A673 (cell line): ENCODE measurements at places on chromosomes 1 and 21. TPM values are rescaled to one million over a fixed set of nuclear protein-coding genes. Genes with fewer than 3 reads are reported as not detected.

DNA sequence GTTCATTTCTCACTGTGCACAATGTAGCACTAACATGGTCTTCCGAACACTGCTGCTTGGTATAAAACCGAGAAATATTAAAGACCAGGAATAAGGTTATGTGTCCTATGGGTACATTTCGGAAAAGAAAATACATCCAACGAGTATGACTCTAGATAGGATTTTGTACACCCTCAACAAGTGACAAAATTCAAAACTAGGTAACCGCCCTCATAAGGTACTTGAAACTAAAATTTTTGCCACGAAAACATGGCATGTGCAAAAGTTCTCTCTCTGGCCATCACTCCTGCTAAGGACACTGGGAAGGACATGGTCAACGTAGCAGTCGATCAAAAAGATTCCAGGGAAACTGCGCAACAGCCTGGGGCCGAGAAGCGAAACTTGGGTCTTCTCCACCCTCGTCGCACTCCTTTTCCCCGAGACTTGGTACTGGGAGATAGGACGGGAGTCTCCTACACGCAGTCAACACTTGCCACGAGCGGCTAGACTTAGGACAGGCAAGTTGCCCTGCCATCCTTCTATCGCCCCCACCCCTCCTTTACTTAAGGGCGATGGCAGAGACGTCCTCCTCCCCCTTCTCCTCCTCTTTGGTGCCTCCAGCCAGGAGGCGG is 338 bp upstream of the TOR1AIP1 start:
- peak; percentile 86 for DNase-seq

DNA sequence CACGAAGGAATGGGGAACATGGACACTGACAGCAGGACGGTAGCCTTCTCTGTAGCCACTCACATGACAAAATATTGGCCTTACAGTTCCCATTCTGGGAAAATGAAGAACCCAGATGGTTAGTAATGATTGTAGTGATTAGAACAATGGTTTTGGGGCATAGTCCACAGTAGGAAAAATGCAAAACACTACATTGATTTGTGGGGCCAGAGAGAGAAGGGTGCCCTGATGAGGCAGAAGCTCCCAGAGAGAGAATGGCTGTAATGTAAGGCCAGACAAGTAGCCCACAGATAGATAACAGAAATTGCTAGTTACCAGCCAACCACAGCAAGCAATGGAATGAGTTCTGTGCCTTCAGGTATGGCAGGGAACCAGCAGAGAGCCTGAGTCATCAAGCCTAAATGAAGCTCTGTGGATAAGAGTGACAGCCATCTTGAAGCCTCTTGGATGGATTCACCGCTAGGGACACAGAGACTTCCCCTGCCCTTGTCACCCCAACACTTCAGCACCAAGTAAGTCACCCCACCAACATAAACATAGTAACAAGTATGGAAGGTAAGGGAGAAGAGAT is 206.1 kb downstream of the BACH1 start:
- DNase-seq = no peak

GRCh38 chr1:155929057-155929456 is 5.2 kb downstream of the KHDC4 start:
- DNase-seq = no peak

GRCh38 chr1:151494741-151495281 is 16.4 kb upstream of the CGN start:
- peak; percentile 82 for DNase-seq

DNA sequence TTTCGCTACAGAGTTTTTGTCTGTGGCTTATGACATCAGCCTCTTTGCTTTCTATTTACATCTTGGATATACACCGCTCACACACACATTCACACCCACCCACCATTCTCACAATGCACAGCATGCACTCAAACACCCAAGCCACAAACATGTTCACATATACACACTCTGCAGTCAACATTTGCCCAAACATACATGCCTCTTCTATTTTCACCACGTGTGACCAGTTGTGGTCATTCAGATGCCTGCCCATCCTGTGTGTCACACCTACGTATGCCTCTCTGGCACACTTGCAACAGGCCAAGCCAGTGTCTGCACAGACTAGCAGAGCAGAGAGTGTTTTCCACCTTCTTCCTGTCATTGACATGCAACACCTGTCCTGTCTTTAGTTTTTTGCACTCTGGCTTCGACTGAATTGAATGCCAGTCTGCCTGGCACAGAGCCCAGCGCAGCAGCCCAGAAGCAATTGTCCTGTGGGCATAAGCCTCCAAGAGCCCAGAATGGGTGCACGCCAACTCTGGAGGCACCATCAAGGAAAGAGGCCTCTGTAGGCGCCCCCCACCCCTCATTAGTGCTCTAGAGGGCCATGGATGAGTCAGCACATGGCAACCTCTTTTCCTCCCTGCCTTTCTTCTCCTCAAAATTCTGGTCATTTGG is 37.7 kb upstream of the LRRN2 start:
- no peak for DNase-seq

GRCh38 chr1:214076708-214077065 is 88.9 kb downstream of the PROX1 start:
- DNase-seq = no peak

DNA sequence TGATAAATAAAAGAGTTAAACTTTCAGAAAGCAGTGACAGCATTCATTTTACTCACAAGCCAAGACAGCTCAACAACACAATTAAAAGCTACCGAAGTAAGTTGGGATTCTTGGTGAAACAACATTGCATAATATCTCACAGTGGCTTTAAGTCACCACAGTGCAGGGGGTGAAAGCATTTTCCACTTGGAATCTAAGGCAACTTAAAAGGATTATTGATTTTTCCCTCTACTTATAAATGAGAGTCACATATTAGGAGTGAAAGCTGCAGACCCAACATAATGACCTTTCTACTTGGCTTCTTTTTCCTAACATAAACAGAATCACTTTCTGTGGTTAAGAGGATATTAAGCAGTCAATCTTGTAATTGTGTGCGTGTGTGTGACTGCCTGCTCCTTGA is 536.6 kb upstream of the CXADR start:
- DNase-seq = peak; percentile 25

GRCh38 chr1:39958403-39959200 is 3.7 kb downstream of the MFSD2A start:
- no peak for DNase-seq

DNA sequence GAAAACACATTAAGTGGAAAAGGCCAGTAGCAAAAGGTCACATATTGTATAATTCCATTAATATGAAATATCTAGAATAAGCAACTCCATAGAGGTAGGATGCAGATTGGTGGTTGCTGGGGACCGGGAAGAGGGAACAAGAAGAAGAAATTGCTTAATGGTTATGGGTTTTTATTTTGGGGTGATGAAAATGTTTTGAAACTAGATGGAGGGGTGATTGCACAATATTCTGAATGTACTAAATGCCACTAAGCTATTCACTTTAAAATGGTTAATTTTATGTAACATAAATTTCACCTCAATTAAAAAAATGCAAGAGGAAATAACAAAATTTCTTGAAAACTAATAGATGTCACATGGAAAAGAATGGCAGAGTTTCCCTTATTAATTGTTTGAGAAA is 6.7 kb downstream of the KIAA0040 start:
- DNase-seq = no peak

- DNase-seq = no peak
Observed at GRCh38 chr21:40837456-40837855, 9.5 kb downstream of the DSCAM start.

GRCh38 chr1:63698001-63698838 is 75.6 kb upstream of the ROR1 start:
- no peak for DNase-seq

DNA sequence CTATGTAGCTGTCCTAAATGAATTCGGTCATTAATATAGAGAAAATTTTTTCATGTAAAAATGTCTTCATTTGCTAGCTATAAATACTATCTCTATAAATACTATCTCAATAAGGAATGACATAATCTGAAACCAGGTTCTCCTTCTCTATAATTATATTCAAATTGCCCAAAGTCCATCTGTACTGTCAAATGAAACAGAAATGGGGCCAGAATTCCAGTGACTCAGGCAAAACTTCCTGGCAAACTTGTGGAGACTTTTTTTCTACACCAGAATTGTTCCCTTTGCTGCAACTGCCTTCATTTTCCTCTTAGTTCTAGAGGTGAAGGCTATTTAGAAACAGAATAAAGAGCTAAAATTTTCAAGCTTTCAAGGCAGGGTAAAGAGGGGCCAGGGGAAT is 152.5 kb downstream of the KCNH1 start:
- DNase-seq = no peak

- DNase-seq = no peak
Observed at GRCh38 chr1:183288583-183288982, 102.5 kb downstream of the LAMC2 start.

- DNase-seq = no peak
Observed at GRCh38 chr1:31985430-31985829, 28.2 kb upstream of the KHDRBS1 start.

DNA sequence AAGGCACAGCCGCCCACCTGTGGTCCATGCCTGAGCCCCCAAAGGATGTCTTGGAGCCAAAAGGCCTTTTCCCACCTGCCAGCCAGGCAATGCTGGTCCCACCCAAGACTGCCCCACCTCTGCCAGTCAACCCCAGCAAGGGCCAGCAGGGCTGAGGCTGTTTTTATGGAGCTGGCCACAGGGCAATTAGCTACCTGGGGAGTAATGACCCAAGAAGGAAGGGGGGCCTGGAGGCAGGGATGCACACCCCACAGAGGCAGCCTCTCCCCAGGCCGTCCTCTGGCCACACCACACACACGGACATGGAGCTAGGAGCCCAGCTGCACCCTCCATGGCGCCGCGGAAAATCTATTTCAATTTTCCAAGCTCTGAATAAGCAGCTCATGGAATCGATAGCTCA is 27.2 kb downstream of the CHD5 start:
- no peak for DNase-seq

DNA sequence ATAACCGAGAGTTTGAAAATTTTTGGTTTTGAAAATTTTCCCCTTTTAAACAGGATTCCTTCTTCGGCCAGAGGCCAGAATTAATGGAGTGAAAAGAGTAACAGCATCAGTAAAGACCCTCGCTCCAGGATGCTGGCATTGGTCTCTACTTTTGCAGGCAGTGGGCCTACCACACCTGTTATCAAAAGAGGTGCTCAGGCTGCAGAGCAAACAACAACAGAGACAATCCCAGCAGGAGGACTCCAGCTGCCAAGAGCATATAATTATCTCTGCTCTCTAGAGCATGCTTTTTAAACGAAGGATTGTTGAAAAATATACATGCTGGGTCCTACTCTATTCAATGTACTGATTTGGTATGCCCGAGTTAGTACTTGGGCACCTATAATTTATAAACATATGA is 1048.5 kb downstream of the PLA2G4A start:
- no peak for DNase-seq

DNA sequence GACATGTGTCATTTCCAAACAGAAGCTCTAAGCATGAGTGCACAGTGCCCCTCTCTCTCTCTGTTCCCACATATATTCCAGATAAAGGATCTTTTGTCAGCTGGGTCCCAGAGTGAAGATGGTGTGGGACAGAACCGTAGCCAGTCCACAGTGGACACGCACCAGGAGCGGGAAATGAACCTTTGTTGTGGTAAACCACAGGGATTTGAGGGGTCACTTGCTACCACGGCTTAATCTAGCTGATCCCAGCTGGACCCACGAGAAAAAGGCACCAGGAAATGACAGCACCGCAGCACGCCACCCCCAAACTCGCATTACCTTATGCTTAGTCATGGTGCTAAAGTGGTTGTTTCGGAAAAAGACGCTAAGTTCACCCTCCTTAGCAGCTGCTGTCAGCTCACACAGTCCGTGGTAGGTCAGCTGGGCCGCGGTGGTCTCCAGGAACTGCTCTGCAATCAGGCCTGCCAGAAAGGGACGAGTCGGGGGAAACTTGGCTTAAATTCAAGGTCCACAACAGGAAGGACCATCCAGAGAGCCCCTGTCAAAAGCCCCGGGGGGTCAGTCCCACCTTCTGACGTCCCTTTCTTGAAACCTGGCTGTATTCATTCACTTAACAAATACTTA is 7.5 kb downstream of the MINDY1 start:
- DNase-seq = no peak

The LCE2A gene
- not detected in 2 replicates for total RNA-seq

The AQP10 gene
- total RNA-seq = not detected in 2 replicates

The IGSF3 gene
- 4.0 and 6.9 TPM in 2 replicates for total RNA-seq

The TMCC2 gene
- total RNA-seq = 2.2 and 3.0 TPM in 2 replicates

The IGFN1 gene
- 1.0 and 1.2 TPM in 2 replicates for total RNA-seq

The NEXN gene
- total RNA-seq = 0.45 and 0.70 TPM in 2 replicates

The KCNN3 gene
- total RNA-seq = 0.73 and 1.5 TPM in 2 replicates

The RASAL2 gene
- 8.2 and 8.3 TPM in 2 replicates for total RNA-seq

The AMIGO1 gene
- total RNA-seq = 1.8 and 2.3 TPM in 2 replicates

The LUZP1 gene
- 32.6 and 34.9 TPM in 2 replicates for total RNA-seq
